ENCODE measurements at places on chromosomes 2 and 18.

- no peak for DNase-seq
These were observed 209.5 kb downstream of the LPIN1 start for GRCh38 chr2:11955884-11956291.

GRCh38 chr2:2527148-2527547 lies 196.1 kb upstream of the MYT1L start:
- DNase-seq, result no peak

GRCh38 chr2:113272477-113272876 lies 6.2 kb downstream of the PAX8 start:
- DNase-seq, result no peak

- DNase-seq, result no peak
These were observed 31.7 kb upstream of the SELENOI start for GRCh38 chr2:26314243-26314642.

DNA sequence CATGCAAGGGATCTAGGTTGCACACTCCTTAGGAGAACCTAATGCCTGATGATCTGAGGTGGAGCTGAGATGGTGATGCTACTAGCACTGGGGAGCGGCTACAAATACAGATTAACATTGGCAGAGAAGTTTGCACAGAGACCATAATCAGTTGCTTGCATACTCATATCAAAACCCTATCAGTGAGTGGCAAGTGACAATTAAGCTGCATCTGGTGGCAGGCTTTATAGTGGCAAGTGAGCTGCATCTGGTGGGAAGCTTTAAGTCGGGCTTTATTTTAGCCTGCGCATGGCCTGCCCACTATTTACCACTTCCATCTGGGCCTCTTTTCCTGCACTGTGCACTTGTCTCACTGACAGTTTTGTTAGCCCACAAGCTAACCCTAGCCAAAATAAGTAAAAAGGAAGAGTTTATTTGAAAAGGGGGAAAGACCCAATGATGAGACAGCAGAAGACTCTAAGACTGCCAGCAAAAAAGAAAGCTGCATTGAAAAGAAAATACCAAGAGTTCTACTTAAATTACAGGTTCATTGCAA lies 140.9 kb upstream of the B3GNT2 start:
- DNase-seq, result no peak

GRCh38 chr2:1563084-1563857 lies 150.0 kb downstream of the TPO start:
- no peak for DNase-seq

GRCh38 chr2:77008853-77009252 lies 513.3 kb downstream of the LRRTM4 start:
- no peak for DNase-seq

- no peak for DNase-seq
These were observed 797.1 kb downstream of the SLC4A3 start for GRCh38 chr2:220424561-220424960.

DNA sequence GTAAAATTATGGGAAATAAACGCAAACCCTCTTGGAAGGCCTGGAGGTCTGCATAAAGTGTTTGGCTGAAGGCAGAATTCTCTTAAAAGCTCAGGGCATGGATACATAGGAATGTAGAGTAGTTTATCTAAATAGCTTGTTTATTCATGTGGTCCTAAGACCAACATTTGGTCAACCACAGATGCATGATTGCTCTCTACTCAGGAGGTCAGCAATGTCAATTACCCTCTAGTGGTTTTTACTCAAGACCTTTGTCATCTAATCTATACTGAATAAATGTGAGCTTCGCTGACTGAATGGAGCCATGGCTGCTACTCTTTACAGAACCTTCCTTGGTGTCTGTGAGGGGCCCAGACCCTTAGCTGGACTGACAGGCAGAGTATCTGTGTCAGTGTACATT lies 139.8 kb downstream of the ATL2 start:
- DNase-seq, result no peak

DNA sequence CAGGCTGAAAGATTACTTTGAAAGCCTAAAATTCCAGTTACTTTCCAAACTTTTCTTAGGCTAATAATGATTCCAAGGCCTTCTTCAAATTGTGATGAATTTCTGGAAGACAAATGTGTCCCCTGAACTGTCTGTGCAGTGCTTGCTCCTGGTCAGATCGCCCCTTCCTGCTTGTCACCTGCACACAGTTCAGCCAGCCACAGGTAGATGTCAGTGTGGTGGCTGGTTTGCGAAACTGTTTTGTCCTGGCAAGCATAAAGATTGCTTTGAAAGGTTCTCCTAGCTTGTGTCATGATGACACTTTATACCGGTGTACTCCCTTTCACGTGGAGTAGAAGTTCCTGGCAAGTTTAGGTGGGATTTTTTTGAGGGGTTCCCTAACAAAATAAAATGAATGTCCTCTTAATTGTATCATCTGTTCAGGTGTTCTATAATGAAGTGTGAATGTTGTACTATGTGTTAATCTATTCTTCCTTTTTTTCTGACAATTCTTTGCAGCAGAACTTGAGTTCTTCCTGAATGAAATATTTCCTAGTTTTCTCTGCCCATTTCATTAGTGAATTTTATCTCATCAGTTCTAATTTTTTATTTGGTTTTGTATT lies 298.8 kb downstream of the ZNF407 start:
- peak; percentile 51 for DNase-seq

DNA sequence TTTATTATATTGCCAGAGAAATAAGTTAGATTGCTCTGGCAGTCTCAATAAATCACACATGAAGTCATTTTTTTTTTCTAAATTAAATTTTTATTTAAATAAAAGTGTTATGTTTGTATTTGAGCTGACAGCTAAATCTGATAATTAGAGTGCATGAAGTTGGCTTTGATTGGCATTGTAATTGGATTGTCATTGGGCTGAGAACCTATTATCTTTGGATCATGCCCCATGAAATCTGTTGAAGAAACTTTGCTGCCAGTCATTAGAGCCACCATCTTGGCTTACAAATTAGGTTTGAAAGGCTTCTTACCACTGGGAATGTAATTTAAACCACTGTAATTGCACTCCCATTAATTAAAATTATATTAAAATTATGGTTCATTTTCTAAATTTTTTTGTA lies 507.9 kb upstream of the FANCL start:
- DNase-seq, result no peak

- DNase-seq, result no peak
These were observed 22.3 kb downstream of the IL1RN start for GRCh38 chr2:113149553-113150257.

- DNase-seq, result no peak
These were observed 5.6 kb upstream of the LRATD1 start for GRCh38 chr2:14626873-14627272.

- no peak for DNase-seq
These were observed 29.2 kb downstream of the NIFK start for GRCh38 chr2:121707344-121707919.

GRCh38 chr2:9697909-9698308 lies 67.1 kb upstream of the YWHAQ start:
- no peak for DNase-seq

DNA sequence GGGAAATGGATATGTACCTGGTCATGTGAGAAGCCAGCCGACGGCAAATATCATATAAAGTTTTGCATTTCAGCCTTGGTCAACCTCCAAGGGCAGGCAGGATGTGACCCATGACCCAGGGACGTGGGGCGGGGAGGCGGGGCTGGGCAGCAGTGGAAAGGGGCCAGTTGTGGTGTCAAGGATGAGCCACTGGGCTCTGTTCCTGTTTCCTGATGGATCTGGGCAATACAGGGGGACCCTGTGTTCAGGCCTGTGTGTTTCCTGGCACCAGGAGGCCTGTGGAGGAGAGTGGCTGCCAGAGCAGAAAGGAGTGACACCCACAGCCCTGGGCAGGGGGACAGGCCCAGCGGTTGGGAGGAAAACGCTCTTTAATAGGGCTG lies 106.9 kb downstream of the GATA6 start:
- no peak for DNase-seq

GRCh38 chr2:226073496-226074160 lies 674.1 kb downstream of the NYAP2 start:
- DNase-seq, result no peak

- DNase-seq, result peak; percentile 17
These were observed 597 bp downstream of the RNF103 start for GRCh38 chr2:86623043-86623493.

DNA sequence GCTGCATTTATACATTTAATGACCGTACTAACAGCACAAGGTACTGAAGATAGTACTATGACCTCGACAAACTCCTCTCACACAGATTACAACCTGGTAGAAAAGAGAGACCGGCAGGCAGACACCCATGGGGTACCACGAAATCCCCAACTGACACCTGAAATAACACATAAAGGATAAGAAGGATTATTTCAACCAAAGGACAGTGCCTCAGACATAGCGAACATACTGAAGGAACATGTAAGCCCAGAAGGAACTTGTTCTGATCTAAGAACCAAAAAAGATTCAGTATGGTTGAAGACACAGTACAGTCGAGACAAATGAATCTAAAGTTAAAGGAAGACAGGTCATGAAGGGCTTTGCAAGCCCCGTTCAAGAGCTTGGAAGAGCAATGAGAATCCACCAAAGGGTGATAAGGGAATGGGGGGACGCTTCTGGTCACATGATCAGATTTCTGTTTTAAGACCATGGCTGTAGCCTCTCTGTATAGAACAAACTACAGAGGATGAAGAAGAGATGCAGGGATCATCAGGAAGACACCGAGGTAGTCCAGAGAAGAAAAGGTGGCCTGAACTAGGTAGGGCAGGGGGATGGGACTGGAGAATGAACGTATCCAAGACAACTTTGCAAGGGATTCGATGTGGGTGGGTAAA lies 902 bp downstream of the MCFD2 start:
- no peak for DNase-seq

- DNase-seq, result no peak
These were observed 70.6 kb downstream of the CTAGE1 start for GRCh38 chr18:22346953-22347605.

DNA sequence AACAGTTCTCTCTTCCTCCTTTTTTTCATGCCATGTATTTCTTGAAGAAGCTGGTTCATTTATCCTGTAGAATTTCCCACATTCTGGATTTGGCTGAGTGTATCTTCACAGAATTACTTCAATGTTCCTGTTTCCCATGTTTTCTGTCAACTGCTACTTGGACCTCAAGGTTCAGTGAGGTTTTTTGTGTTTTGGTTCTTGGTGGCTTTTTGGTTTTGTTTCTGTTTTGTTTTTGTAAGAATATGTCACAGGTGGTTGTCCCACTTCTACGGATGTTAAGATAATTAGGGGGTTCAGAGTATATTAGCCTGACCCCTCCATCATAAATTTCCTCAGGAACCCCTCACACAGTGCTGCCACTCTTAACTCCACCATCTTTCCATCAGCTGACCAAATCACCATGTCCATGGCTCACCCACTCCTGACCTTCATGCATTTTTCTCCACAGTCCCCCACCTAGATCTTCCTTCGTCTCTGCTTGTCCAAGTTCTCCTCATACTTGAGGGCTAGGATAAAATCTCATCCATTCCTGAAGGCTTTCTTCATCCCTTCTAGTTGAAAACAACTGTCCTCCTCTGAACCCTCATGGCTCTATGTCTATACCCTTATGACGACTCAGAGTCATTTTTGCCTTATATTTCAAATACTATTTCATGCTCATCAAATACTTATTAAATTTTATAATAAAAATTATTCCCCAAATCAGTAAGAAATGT lies 40.4 kb downstream of the PLEKHM3 start:
- no peak for DNase-seq

DNA sequence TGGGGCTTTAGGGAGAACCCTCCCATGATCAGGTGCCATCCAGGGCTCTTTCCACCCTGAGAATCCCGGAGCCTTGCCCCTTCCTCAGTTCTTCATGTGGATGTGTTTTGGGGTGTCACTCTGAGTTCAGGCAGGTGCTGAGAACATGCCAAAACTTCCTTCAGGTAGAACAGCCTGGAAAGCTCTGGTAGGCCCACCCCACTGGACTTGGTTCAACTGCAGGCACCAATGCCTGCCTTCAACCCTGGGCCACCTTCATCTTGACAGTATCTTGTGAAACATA lies 85.8 kb downstream of the EPAS1 start:
- no peak for DNase-seq

- DNase-seq, result peak; percentile 28
These were observed at the start of gene SNED1 for GRCh38 chr2:240997856-240998705. Gene SNED1, plus strand, starts transcription at chr2:240998618. Its CDS starts 220 bp downstream, at chr2:240998838.

GRCh38 chr2:6921321-6921922 lies 4.2 kb downstream of the RNF144A start:
- DNase-seq, result no peak

- DNase-seq, result no peak
These were observed 11.0 kb downstream of the RAB11FIP5 start for GRCh38 chr2:73101626-73102256.

DNA sequence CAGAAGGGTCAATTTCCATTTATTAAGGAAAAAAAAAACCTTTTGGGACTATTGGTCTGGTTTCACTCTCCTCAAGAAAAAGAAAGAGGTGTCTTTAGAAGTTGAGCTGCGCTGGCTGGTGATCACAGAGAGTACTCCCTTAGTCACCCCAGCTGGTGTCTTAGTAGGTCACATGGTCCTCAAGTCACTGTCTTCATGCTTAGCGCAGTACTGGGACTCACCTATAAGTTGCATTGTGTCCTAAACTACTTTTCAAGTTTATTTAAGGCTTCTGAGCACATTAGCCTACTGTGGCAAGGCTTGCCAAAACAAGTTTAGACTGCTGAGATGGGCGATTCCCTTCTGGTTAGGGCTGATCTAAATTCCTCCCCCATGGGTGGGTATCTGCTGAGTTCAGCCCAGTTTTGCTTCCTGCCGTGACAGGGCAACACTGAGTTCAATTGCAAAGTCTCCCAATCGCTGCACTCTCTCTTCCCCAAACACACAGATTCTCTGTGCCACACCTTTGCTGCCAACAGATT lies 824.9 kb upstream of the CRIM1 start:
- no peak for DNase-seq

GRCh38 chr2:238589591-238590460 lies 163.1 kb downstream of the ASB1 start:
- no peak for DNase-seq

DNA sequence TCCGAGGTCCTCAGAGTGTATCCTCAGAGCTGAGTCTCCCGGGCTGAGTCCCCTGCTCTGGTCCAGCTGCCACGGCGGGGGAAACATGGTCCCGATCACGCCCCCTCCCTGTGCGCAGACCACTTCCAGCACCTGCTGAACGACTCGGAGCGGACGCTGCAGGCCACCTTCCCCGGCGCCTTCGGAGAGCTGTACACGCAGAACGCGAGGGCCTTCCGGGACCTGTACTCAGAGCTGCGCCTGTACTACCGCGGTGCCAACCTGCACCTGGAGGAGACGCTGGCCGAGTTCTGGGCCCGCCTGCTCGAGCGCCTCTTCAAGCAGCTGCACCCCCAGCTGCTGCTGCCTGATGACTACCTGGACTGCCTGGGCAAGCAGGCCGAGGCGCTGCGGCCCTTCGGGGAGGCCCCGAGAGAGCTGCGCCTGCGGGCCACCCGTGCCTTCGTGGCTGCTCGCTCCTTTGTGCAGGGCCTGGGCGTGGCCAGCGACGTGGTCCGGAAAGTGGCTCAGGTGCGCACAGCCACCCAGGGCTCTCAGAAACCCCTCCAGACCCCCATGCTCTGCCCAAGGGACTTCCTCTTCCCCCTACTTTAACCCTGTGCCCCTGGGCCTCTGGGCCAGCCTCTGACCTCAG lies 26.7 kb downstream of the GPC1 start:
- no peak for DNase-seq

GRCh38 chr18:55585065-55585919 lies 2.7 kb downstream of the TCF4 start:
- DNase-seq, result no peak
